CD4-positive, alpha-beta T cell treated with Interleukin-1 beta for 1 hour (primary cell): ENCODE measurements at places on chromosomes 12 and 14.

- no peak for DNase-seq
These were observed 163.6 kb downstream of the BRMS1L start for GRCh38 chr14:35989736-35990135.

DNA sequence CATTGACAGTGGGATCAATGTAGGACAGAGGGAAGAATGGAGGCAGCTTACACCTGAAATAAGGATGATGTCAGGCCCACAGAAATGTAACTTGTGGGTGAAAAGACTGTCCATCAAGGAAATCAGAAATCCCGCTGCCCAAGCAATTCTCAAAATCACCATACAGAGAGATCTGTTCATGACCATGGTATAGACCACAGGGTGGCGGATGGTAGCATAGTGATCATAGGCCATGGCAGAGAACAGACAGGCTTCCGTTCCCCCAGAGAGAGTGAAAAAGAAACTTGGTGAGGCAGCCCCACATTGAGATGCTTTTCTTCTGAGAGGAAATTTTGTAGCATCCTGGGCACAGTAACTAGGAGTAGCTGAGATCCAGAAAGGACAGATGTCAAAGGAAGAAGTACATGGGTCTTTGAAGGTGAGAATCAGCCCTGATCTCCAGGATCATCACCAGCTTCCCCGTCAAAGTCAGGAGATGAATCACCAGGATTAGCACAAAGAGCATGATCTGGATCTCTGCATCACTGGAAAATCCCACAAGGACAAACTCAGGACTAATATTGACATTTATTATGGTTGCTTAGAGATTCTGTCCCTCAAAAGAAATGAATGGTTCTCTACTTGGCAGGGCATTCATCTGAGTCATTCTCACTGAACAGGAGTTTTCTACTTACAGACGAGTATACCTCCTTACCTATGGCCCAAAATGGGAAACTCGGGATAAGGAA lies 5.5 kb upstream of the ZNF641 start:
- no peak for DNase-seq

GRCh38 chr12:114744691-114745090 lies 60.7 kb upstream of the TBX3 start:
- DNase-seq, result no peak

DNA sequence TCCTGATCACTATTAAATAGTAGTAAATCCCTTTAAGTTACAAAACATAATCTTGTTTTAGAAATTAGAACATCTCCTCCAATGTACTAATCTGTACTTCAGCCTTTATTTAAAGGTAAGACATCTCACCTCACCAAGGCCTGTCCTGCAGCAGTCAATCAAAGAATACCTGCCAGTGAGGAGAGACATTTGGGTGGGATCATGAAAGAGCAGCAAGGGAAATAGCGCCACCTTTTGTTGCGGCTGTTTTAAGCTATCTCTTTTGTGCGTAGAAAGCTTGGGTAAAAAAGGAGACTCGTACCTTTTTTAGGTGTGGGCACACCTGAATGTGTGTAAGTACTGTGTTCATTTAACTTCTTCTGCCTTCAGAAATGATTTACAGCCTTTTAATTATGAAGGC lies 117.8 kb upstream of the TMTC1 start:
- no peak for DNase-seq

- no peak for DNase-seq
These were observed 105.9 kb downstream of the MED13L start for GRCh38 chr12:116171549-116171948.

DNA sequence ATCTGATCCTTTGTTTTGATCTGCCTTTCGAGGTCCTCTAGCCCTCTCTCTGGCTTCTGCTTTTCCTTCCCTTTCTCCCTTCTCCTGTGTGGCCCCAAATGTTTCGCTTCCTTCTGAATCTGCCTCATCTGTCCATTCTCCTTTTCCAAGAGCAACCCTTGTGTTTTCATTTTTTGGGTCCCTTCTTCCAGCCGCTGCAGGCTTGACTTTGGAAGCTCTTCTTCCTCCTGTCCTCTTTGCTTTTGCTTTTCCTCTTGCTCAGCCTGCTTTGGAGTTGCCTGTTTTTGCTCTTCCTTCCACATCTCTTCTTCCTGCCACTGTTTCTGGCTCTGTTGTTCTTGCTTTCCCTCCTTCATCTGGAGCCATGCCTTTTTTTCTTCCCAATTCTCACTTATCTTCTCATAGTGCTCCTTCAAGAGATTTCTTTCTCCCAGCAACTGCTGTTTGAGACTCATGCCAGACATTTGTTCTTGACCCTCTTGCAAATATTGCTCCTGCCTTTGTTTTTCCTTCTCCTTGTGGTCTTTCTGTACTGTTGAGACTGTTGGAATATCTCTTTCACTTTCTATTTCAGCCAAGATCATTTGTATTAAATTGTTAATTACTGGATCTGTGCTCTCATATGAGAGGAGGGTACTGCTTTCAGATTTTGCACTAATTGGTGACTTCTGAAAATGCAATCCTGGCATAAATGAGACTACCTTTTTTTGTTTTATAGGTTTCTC lies 42.4 kb downstream of the FAM186A start:
- DNase-seq, result no peak
